Left kidney (tissue), 8 donors: ENCODE measurements at places on chromosomes 5 and 9. TPM values are rescaled to one million over a fixed set of nuclear protein-coding genes. Genes with fewer than 3 reads are reported as not detected.

DNA sequence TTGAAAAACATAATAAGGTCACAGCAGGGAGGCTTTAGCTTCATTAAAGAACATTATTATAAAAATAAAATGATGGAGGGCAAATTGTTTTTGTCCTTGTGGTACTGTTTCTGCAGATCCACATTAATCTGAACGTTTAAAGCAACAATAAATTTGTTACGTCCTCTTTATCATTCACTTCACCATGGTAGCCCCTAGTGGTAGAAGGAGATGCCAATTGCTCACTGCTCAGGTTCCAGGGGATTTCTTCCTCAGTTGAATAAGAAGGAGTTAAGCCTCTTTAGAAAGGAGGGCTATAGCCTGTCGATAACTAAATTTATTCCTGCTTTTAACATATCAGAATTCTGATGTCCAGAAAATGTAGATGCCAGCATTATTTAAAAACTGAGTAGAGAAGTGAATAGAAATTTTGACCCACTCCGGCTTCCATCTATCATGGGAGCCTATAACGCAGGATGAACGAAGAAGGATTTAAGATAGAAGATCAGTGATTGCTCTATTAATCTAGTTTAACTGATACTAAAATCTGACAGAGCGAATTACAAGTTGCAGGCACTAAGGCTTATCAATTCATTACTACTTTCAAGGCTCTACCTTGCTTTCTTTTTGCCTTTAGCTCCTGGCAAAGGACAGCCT is 692.3 kb downstream of the PTPRD start:
- DNase-seq, result no peak

DNA sequence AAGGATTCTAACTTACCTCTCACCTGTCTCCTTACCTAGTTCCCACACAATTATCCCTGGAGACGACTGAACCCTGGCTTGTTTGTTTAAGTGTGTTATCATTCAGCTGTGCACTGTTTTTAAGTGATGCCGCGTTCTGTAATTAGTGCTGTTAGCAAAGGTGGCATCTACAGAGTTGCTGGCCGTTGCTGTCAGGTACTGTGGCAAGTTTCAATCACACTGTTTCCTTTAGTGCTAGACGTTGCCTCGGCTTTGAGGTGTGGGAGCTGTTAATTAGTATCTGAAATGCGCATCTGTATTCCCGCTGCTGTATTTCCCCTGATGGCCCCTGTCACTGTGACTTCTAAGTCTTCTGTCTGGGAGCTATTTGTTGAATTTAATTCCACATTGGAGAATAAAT is 193.8 kb upstream of the GAS1 start:
- no peak for DNase-seq

DNA sequence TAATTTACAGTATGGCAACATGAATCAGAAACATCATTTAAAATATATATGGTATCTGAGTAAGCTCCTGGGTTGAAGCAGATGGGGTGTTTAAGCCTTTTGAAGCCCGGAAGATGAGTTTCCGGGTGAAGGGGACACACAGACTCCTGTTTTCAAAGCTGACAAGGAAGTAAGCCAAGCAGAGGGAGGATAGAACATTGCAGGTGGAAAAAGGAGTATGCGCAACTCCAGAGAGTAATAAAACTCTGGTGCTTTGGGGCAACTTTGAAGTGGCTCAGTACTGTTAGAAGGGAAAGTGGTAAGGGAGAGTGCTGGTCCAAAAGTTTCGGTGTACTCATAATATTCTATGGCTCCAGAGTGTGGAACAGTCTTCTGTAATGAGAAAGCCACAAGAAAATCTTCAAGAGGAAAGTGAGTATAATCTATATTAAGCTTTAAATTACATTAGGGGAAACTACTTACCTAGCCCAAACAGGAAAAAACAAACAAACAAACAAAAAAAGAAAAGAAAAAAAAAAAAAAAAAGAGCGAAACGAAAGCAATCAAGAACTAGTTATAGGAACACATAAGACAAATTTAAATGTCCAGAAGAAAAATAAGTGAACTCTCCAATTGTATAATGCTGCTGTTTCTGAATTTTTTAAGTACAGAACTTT is 2.3 kb upstream of the ST8SIA4 start:
- DNase-seq, result no peak

GRCh38 chr9:545480-545879 is 296.0 kb upstream of the DMRT1 start:
- DNase-seq, result no peak

DNA sequence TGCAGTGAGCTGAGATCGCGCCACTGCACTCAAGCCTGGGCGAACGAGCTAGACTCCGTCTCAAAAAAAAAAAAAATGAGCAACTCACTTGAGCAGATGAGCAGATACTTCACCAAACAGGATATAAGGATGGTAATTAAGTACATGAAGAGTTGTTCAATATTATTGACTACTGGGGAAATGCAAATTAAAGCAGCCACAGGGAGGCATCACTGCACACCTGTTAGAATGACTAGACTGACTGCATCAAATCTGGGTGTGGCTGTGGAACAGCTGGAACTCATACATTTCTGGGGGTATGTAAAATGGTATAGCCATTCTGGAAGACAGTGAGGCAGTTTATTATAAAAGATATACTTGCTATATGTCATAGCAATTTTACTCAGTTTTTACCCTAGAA is 93.0 kb downstream of the WNK2 start:
- no peak for DNase-seq

- peak; percentile 77 for DNase-seq
Observed at GRCh38 chr9:72365525-72366256, 683 bp upstream of the ZFAND5 start.

- DNase-seq, result no peak
Observed at GRCh38 chr9:117720066-117720465, 15.9 kb downstream of the TLR4 start.

DNA sequence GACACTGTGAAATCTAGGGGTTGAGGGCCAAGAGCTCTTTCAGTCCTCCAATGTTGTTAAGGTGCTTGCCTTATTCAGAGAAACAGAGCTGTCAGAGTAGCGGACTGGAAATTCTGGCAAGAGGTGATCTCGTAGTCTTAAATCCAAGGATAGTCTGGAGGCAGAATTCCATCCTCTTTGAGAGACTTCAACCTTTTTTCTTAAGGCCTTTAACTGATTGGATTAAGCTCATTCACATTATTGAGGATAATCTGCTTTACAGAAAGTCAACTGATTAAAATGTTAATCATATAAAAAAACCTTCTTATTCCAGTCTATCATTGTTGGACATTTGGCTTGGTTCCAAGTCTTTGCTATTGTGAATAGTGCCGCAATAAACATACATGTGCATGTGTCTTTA is 243.1 kb upstream of the COX7C start:
- DNase-seq, result no peak

DNA sequence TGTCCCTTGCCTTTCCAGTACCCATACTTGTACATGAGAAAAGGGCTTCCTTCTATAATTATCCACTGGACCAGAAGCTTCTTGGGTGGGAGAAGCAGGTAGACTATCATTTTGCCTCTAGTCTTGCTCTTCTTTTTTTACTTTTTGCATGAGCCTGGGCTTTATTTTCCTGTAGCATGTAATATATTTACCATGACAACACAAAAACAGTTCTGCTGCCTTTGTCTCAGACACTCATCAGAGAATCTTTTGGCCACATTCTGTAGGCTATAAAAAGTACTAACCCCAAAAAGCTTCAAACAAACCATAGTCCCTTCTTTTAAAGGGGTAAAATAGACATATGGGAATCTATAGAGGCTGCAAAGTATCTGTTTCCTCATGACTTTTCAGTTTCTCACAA is 339.2 kb upstream of the PIK3R1 start:
- DNase-seq, result no peak

- DNase-seq, result no peak
Observed at GRCh38 chr9:37424686-37425297, 2.3 kb downstream of the GRHPR start.

GRCh38 chr5:64437496-64437895 is 68.3 kb upstream of the RGS7BP start:
- no peak for DNase-seq

DNA sequence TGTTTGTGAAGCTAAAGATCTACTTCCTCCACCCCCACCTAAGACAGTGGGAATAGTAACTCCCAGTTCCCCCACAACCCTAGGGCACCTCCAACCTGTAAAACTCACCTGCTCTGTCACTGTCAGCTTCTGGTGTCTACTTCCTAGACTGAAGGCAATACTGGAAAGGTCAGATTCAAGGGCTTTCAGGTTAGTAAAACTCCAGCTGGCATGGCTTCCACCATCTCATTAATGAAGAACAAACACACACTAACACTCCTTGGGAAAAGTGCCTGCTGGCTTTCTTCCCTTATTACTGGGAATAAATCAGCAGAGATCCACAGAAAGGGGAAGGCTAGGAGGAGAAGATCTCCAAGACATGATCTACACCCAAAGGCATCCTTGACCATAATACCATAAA is 109.9 kb downstream of the TMEM174 start:
- no peak for DNase-seq

- DNase-seq, result no peak
Observed at GRCh38 chr5:114192108-114192507, 169.8 kb upstream of the KCNN2 start.

DNA sequence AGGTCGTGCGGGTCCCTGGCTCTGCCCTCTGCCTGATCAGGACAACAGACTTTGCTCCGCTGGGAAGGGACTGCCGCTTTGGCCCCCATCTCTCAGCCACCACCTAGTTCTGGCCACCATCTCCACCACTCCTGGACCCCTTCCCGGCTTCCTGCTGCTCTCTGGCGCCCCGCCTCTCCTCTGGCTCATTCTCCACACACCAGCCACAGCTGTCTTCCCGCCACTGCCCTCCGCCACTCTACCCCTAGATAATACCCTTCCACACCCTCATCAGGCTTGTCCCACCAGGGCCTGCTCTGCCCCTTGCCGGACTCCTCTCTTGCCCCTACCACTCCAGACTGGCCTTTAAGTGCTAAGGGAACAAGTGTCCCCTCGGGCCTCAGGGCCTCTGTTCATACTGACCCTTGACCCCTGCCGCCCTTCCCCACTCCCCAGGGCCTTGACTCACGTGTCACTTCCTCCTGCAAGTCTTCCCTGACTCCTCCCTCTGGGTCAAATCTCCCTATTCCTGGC is 3.0 kb upstream of the CDX1 start:
- no peak for DNase-seq

Gene SH3RF2
- polyA plus RNA-seq, result 5.4 TPM

Gene SLC6A18
- polyA plus RNA-seq, result 0.53 TPM

Gene IFNB1
- not detected for polyA plus RNA-seq

Gene FREM1
- polyA plus RNA-seq, result 206 TPM

Gene ENHO
- 1.4 TPM for polyA plus RNA-seq

Gene CTNND2
- 2.8 TPM for polyA plus RNA-seq

Gene F2RL1
- polyA plus RNA-seq, result 38.4 TPM

Gene TAF1L
- 0.10 TPM for polyA plus RNA-seq

Gene C9
- polyA plus RNA-seq, result 0.37 TPM

Gene SLC6A3
- 0.60 TPM for polyA plus RNA-seq

Gene OR13C9
- not detected for polyA plus RNA-seq
